Stimulated activated CD4-positive, alpha-beta T cell treated with anti-CD3 and anti-CD28 coated beads, TNF-alpha, amount 100 ng/mL, for 1 hour (primary cell): ENCODE measurements at places on chromosomes 5 and 9.

GRCh38 chr5:106171132-106171531 is 1499.6 kb downstream of the EFNA5 start:
- no peak for DNase-seq

GRCh38 chr5:98770209-98770910 is 3.1 kb upstream of the RGMB start:
- peak; percentile 18 for DNase-seq

GRCh38 chr5:163978897-163979296 is 473.5 kb downstream of the MAT2B start:
- no peak for DNase-seq

- no peak for DNase-seq
Observed at GRCh38 chr9:69445251-69445650, 120.2 kb downstream of the ENTREP1 start.

- DNase-seq: no peak
Observed at GRCh38 chr5:1400211-1400855, 44.9 kb downstream of the SLC6A3 start.

- no peak for DNase-seq
Observed at GRCh38 chr9:106588626-106589025, 274.3 kb upstream of the ZNF462 start.

GRCh38 chr9:99012957-99013512 is 69.3 kb downstream of the COL15A1 start:
- DNase-seq: no peak
